ENCODE measurements at places on chromosomes 1 and 21. TPM values are rescaled to one million over a fixed set of nuclear protein-coding genes. Genes with fewer than 3 reads are reported as not detected.

- no peak for DNase-seq
Measured at GRCh38 chr1:158675563-158676323, 10.8 kb downstream of the SPTA1 start.

DNA sequence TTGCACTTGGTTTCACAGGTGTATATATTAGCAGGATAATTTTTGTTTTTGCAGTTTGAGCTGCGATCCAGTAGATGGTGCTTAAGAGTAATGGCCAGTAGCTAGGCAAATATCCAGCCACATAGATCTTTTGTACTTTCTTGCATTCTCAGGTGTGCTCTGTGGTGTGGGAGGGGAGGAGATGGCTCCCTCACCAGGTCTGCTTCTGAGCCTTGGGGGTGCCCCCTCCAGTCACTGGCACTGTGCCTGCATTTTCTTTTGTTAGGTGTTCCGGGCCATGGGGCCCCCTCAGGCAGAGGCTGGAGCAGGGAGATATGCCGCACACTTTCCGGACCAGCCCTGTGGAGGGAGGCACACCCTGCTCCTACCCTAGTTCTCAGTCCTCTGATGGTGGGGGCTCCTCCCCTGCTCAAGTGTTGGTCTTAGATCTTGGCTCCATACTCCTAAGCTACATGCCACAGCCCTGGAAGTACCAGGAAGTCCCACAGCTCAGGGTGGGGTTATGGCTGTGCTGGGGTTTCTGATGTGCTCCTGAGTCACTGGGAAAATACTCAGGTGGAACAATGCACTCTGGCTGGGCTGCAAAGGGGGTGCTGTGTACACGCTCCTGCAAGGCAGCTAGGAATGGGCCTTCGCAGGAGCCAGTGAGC is 197.6 kb upstream of the DMRTA2 start:
- DNase-seq = no peak

DNA sequence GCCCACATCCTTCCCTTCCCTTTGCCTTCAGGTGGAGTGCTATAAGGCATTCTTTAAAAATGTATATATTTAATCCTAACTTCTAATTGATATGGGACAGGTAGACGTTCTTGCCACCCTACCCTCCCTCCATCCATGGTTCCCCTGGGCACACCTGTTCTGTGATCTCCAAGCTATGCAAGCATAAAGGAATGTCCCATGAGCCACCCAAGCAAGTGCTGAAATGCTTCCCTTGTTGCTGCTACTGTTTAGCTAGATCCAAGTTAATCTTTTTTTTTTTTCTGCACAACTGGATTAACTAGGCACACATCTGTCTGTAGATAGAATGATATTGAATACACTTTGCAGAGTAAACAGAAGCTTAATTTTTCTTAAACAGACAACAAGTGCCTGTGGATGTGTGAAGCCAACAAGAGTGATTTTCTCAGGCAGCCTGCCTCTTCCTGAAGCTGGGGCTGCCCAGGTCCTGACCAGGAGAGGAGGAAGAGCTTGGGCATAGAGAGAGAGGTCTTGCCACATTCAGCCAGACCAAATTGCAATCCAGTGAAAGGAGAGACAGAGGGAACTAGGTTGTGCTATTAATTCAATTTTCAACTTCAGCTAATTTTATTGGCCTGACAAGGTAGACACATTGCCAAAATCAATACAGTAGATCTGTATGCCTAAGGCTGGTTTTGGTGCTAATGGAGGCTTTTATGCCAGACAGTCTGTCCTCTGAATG is 28.2 kb upstream of the ATP1B1 start:
- DNase-seq = no peak

DNA sequence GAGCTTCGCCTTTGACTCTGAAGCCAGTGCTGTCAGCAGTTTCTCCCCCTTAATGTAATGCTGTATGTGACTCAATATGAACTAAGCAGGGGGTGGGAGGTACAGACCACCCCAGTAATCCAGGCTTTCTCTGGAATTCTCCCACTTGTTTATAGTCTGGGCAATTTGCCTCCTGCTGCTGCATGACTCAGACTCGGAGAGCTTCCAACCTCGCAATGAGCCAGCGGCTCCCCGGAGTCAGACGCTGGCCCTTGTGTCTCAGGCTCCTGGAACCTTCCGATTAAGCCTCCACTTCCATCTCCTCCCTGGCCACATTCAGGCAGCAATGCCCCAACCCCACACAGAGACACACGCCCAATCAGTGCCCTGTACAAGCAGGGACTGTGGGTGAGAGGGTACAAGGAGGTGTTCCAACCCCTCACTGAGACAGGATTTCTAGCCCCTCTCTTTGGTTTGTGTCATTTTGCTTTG is 471.7 kb upstream of the VAMP3 start:
- DNase-seq = no peak

GRCh38 chr1:36109041-36109679 is 15.9 kb downstream of the COL8A2 start:
- DNase-seq = no peak

DNA sequence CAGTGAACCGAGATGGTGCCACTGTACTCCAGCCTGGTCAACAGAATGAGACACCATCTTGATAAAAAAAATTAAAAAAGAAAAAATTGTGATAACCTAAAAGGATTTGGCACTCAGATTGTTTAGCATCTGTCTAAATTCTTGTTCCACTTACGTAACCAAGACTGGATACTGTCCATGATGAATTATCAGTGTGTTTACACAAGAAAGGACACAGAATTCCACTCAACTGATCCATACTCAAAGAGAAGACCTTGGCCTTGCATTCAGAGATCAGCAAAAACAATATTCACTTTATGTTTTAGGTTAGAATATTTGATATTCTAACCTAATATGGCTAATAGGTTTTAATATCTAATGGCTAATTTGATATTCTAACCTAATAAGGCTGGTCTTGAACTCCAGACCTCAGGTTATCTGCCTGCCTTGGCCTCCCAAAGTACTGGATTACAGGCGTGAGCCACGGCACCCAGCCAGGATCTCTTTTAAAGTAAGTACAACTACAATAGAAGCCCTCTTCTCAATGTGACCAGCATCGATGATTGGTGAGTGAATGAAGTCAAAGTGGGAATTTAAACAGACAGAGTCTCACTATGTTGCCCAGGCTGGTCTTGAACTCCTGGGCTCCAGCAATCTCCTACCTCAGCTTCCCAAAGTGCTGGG is 43.1 kb upstream of the COX20 start:
- DNase-seq = no peak

DNA sequence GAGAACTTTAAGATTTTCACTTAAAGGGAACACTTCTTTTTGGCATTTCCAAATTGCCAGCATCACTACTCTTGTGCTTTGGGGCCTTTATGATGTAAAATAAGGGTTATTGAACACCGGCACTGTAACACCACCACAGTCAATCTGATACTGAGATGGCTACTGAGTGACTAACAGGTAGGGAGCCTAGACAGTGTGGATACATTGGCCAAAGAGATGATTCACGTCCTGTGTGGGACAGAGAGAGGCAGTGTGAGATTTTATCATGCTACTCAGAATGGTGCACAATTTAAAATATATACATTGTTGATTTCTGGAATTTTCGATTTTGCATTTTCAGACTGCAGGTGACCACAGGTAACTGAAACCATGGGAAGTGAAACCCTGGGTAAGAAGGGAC is 261.6 kb downstream of the SPATA17 start:
- no peak for DNase-seq

GRCh38 chr1:99535470-99536164 is 110.3 kb upstream of the PALMD start:
- DNase-seq = no peak

DNA sequence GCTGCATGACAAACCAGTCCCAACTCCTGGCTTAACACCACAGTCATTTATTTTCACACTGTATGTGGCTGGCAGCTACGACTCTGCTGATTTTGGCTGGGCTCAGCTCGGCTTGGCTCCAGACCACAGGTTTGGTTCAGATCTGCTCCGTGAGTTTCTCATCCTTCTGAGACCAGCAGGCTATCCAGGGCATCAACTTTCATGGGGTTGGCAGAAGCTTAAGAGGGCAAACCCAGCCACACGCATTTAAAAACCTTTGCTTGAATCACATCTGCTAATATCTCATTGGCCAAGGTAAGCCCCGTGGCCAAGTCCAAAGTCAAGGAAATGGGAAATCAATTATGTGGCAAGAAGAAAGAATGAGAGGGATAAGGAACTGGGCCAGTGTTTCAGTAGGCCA is 574.2 kb downstream of the MATN1 start:
- no peak for DNase-seq

- DNase-seq = no peak
Measured at GRCh38 chr21:32812035-32812434, 40.5 kb upstream of the PAXBP1 start.

- DNase-seq = peak; percentile 22
Measured at GRCh38 chr1:32742199-32742947, 39.8 kb upstream of the SYNC start.

DNA sequence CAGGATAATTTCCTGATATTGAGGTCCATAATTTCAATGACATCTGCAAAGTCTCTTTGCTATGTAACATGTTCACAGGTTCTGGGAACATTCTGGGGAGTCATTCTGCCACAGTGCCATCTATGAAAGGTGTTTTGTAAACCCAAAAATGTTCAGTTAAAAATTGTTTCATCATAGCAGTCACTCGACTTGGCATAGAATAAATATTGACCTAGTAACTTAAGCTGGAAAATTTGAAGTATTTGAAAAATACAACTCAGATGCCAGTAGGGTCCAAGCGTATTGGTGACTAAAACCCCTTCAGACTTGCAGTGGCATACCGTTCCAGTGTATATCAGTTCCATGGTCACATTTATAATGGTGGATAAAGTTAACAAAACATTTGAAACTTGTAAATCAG is 6.8 kb downstream of the DESI2 start:
- no peak for DNase-seq

- DNase-seq = no peak
Measured at GRCh38 chr1:200150721-200151120, 123.2 kb downstream of the NR5A2 start.

GRCh38 chr1:212366901-212367300 is 47.8 kb downstream of the PACC1 start:
- no peak for DNase-seq

- DNase-seq = peak; percentile 4
Measured at GRCh38 chr1:165143437-165144065, 213.0 kb downstream of the LMX1A start.

DNA sequence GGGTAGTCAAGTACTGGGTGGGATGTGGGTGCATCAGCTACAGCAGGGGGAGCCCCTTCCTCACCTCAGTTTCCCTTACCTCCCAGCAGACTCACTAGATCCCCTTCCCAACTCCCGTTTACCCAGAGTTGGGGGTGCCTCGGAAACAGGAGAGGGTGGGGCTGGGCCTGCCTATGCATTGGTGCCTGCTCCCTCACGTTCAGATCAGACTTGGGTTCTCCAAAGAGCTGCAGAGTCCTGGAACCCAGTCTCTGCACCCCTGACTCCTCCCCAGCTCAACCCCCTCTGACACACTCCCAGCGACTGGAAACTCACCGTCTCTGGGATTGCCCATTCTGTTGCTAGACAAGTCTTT is 6.0 kb downstream of the FOXO6 start:
- no peak for DNase-seq

DNA sequence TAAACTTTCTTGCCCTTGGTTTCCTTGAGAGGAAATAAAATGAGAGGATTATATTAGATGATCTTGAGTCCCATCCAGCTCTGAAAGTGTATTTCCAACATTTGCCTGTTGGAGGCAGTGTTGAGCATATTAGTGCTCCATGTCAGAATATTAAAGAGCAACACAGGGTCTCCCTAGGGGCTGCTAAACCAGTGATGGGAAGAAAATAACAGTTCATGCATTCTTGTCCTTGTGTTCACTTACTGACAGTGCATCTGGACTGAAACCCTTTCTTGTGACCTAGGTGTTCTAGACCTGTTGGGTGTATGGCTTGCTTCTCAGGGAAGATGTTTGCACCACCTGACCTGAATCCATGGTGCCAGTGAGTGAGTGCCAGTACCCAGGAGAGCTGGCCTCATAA is 124.7 kb upstream of the KIAA0040 start:
- DNase-seq = no peak

DNA sequence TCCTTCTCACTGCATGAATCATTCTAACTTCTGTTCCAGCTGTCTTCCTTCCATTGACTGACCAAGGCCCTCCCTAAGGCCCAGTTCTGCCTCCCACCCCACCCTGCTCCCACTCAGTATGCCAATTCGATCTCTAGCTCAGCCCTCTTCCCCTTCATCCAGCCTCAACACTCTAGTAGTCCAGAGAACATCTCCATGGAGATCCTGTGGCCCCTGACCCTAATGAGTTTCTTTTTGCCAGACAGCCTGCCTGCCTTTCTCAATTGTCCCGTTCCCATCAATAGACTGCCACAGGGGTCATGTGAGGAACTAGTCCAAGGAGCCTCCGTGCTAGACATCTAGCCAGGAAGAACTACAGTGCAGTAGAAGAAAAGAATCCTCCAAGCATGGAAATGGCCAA is 26.4 kb downstream of the RRAGC start:
- no peak for DNase-seq

- DNase-seq = no peak
Measured at GRCh38 chr21:31684918-31685317, 25.4 kb downstream of the SOD1 start.

GRCh38 chr1:187033693-187034390 is 205.1 kb downstream of the PLA2G4A start:
- no peak for DNase-seq

DNA sequence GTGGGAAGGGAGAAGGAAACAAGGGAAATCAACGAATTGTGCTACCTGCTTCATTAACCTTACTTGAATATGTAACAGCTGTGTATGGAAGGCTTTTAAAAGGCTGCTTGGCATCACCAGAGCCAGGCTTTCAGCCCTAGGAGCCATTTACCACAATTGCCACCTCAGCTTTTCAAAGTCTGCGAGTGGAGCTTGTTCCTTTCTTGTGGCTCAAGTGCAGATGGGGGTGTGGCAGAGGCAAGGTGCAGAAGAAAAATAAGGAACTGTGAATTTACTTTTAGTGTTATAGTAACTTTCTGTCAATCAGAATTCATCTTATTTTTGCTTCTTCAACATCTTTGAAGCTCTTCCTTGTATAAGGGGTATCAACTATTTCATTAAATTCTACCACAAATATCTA is 17.6 kb downstream of the CLCA2 start:
- no peak for DNase-seq

DNA sequence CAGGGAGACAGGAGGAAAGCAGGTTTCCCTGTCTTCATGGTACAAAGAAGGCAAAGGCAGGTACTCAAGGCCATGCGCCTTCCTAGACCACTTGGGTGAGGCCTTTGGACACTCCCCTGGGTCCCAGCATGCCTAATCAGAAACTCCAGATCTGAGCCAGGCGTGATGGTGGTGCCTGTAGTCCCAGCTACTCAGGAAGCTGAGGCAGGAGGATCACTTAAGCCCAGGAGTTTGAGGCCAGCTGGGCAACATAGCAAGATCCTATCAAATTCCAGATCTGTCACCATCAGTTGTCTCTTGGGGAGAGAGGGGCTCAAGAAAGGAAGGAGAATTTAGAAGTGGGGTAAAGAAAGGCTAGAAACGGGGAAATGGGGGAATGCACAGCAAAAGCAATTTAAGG is 96.3 kb upstream of the SLC25A33 start:
- DNase-seq = no peak

Gene HENMT1
- polyA plus RNA-seq = 14.5 TPM

Gene LRRC38
- not detected for polyA plus RNA-seq

Gene EDEM3
- 21.9 TPM for polyA plus RNA-seq

Gene GJA5
- polyA plus RNA-seq = not detected

Gene SLC1A7
- polyA plus RNA-seq = not detected

Gene ZNF644
- 22.2 TPM for polyA plus RNA-seq

Gene PADI1
- polyA plus RNA-seq = not detected
